Amniotic epithelial cell (primary cell): ENCODE measurements at places on chromosomes 5 and 9.

- no peak for DNase-seq
Observed at GRCh38 chr5:76714751-76715485, 1.0 kb upstream of the F2R start.

DNA sequence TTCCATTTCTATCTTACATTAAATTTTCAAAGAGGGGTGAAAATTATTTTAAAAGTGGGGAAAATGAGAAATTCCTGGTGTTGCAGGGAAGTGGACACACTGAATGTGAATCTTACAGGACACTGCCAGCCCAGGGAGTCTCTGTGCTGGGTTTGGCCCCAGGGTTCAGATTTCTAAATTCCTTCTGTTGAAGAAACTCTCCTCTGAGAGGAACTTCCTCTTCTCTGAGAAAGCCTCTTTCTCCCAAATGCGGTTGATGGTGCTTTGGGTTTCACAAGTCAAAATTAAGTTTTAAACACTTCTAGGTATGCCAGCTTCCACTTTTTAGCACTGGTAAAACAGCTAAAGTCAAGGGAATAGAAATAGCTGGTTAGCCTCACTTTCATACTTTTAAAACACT is 317.9 kb upstream of the ITGA1 start:
- no peak for DNase-seq

- DNase-seq = no peak
Observed at GRCh38 chr5:154262342-154262741, 71.8 kb downstream of the GALNT10 start.

- DNase-seq = peak; percentile 50
Observed at GRCh38 chr5:55601204-55601618, 66.4 kb upstream of the PLPP1 start.

- DNase-seq = no peak
Observed at GRCh38 chr5:10684303-10685086, 76.5 kb downstream of the DAP start.

GRCh38 chr5:140040358-140040757 is 2.7 kb downstream of the NRG2 start:
- DNase-seq = no peak

GRCh38 chr5:133943475-133943817 is 25.0 kb downstream of the C5orf15 start:
- no peak for DNase-seq

DNA sequence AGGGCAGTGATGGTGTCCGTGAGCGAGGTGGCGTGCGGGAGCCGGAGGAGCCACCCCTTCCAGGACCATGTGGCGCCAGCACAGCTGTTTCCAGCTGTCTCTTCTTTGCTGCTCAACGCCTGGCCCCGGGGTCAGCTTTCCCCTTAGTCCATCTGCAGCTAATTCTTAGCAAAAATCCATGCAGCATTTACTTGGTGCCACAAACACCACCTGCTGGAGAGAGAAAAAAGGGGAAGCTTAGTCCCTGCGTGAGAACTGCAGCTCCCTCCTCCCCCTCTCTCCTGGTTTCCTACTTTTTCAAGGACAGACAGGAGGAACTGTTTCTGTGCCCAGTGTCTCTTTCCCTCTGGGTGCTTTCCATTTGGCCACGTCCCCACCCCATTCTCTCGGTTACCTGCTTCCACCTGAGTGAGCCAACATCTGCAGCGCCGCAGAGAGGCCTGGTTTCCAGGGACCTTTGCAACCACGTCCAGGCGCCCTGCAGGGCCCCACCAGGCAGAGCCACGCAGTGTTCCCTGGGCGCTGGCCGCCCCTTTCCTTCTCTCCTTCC is 3.4 kb downstream of the SLC6A19 start:
- DNase-seq = peak; percentile 24

DNA sequence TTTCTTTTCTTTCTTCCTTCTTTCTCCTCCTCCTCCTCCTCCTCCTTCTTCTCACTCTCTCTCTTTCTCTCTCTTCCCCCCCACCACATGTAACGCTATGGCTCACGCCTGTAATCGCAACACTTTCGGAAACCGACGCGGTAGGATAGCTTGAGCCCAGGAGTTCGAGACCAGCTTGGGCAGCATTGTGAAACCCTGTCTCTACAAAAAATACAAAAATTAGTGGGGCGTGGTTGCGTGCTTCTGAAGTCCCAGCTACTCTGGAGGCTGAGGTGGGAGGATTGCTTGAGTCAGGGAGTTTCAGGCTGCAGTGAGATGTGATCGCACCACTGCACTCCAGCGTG is 736 bp upstream of the GLDC start:
- no peak for DNase-seq

DNA sequence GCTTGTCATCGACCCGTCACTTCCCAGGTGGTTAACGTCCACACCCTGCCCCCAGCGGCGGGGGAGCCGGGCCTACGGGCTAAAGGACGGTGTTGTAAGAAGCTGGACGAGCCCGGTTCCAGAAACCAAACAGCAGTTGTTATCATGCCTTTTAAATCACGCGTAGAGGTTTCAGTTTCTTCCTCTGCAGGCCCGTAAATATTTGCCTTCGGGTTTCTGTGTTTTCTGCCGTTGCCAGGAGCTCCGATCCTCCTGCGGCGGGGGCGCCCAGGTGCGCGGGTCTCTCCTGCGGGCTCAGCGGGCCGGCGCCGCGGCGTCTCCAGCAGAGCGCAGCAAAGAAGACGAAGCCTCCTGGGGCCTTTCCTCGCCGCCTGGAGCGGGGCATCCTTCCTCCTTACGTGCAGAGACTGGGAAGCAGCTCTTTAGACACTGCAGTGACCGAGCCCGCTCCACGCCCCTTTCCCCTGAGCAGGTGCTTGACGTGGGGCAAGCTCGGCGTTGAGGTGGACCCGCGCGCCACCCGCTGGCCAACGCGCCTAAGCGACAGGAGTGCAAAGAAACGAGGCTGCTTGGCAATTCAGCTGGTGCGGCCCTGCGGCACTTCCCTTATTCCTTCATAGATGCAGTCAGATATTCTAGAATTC is 21.8 kb upstream of the TTC1 start:
- DNase-seq = peak; percentile 43

DNA sequence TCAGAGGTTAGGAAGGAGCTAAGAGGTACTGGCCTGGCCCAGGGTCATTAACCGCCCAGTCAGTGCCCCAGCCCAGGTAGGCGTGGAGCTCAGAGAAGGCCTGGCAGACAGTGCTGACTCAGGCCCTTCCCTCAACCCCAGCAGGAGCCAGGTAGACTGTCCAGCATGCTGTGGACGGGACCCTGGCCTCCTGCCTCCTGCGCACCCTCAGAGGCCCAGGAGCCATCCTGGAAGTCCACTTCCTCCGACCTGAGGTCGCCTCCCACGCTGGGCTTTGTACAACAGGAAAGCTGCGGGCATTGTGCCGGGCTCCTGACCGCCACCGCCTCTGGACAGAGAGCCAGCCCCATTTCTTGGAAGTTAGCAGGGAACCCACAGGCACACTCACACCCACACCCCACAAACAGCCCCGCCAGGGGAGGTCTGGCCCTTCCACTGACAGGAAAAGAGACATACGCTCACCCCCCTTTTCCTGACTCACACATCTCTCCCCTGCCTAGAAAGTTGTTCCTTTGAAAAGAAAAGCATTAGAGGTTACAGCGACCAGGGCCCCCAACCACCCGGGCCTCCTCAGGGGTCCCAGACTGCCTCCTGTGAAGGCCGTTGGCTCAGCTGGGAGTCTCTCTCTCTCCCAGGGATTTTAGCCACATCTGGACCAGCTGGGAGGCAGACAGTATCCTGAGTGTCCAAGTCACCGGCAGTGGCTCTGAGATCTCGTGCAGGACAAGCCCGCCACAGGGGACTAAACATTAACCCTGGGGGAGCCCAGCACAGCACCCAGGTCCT is 7.7 kb downstream of the RALGDS start:
- peak; percentile 68 for DNase-seq

DNA sequence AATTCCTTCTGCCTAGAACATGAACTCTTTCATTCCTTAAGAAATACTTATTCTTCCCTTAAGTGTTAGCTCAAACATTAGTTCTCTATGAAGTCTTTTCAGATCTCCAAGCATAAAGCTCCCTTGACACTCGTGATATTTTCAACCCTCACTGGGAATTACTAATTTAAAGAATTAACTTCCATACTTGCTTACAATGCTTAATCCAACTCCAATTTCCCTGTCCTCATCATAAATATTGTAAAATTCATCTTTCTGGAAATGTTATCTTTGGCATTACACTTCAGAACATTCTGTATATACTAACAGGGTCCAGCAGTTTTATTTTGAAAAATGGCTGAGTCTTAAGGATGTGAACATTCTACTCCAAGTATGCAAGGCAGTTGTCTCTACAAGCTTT is 7.2 kb downstream of the STARD4 start:
- peak; percentile 33 for DNase-seq

GRCh38 chr5:103369125-103370120 is 110.9 kb downstream of the MACIR start:
- no peak for DNase-seq

DNA sequence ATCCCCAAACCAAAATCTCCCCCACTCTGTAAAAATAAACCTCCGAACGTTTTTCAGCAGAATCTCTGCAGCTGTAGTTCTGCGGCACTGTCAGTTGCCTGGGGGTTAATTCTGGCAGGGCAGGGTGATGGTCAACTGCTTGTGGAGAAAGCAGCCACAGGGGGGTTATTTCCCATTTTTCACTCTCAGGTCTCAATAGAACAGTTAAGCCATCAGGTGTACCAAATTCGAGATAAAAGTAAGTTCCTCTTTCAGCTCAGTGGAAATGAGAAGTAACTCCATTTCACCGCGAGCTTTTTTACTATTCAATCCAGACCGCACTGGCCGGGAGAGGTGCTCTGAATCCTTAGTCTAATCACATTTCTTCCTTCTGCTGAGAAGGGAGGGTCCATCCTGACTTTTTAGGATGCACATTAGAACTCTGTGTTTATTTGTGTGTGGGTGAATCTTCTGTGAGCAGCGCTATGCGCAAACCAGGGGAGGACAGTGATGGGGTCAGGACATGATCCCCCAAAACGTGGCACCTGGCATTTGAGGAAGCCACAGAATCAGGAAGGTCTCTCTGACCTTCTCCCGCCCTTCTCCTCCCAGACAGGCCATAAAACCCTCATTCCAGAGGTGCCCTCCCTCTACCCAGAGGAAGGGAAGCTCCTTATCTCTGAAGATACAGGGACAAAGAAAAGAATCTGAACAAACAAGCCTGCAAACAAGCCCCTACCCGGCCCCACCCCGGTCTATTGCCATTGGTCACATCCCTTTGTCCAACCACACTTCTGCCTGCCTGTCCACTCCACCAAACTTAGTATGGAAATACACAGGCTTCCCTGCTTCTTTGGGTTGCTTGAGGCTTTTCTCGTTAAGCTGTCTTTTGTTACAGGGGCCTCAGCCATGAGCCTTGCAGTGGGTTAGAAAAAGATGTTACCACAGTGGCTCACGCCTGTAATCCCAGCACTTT is 229.0 kb downstream of the ROR2 start:
- peak; percentile 25 for DNase-seq

- no peak for DNase-seq
Observed at GRCh38 chr5:41522193-41522786, 11.9 kb upstream of the PLCXD3 start.

DNA sequence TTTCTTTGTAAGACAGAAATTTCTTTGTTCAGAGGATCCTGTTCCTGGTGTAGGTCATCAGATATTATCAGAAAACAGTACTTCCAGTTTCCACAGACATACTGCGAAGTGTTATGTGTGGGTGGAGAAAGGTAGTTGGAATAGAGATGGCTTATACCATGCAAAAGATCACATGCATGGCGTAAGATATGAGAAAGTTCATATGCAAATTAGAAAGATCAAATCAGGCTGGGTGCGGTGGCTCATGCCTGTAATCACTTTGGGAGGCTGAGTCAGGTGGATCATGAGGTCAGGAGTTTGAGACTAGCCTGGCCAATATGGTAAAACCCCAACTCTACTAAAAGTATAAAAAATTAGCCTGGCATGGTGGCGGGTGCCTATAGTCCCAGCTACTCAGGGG is 65.2 kb upstream of the GLIS3 start:
- DNase-seq = no peak

DNA sequence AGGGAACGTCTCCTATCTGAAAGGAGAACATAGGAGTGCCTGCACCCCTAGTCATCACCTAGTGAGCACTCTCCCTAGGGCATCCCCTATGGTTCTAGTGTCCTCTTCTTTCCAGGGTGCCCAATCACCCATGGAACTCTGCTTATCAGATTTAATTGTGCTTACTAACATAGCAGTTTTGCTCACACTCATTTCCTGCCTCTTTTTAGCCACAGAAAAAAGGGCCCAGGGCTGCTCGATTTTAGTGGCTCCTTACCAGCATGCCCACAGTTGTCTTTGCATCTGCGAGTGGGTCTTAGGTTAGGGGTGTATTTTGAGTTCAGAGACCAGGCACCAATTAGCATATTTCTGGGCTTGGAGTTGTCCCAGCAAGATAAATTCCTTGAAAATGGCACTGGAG is 1110.2 kb downstream of the TAF11L14 start:
- DNase-seq = no peak

DNA sequence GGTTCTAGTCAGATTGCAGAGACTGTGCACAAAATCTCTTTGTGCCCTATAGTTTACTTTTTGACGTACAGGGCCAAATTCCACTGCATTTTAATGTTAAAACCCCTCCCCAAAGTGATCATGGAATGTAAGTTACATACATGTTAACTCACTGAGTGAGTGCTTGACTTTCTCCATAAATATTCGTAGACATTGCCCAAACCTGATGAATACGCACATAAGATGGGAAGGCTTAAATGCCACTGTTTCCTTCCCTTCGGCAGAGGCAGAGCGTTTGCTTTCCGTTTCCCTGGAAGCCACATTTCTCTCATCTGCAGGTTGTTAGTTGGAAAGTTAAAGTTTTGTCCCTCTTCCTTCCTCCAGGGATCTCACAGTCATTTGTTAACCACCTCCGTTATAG is 286.2 kb downstream of the MCTP1 start:
- no peak for DNase-seq

DNA sequence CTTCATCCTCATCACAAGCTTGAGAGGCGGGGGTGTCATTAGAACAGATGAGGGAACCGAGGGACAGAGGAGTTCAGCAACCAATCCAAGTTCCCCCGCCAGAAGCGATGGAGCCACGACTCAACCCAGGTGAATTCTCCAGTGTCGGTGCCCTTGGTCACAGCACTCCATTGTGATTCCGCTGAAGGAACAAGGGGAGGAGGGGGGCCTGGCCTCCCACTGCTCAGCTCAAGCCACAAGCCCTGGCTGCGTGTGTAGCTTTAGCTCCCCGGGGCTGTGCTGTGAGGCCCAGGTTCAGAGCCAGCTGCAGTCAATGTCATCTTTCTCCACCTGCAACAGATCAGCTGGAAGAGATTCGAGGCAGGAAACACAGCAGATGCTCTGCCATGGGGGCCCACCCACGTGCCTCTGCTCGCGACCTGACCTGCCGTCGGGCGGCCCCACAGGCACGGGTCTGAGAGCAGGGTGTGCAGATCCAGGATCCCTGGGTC is 72.6 kb downstream of the GTF3C4 start:
- no peak for DNase-seq
